ENCODE measurements at places on chromosomes 1 and 21. TPM values are rescaled to one million over a fixed set of nuclear protein-coding genes. Genes with fewer than 3 reads are reported as not detected.

The CD5L gene
- not detected for total RNA-seq

The MIXL1 gene
- total RNA-seq = not detected

The CYP4Z1 gene
- total RNA-seq = not detected

The UTS2 gene
- total RNA-seq = not detected

The S100A7 gene
- not detected for total RNA-seq

The SYCP1 gene
- total RNA-seq = not detected

The SLC1A7 gene
- not detected for total RNA-seq

The MYCL gene
- total RNA-seq = 2.1 TPM

The ATP6V1G3 gene
- not detected for total RNA-seq

The EPHB2 gene
- total RNA-seq = 58.8 TPM

The SPATA21 gene
- total RNA-seq = not detected

The WDR64 gene
- total RNA-seq = not detected

The CELA3A gene
- total RNA-seq = not detected

The PTAFR gene
- total RNA-seq = 0.05 TPM

Data from smooth muscle cell of the umbilical artery (primary cell).